NCI-H1436 (cell line): ENCODE measurements at places on chromosomes 1 and 21.

DNA sequence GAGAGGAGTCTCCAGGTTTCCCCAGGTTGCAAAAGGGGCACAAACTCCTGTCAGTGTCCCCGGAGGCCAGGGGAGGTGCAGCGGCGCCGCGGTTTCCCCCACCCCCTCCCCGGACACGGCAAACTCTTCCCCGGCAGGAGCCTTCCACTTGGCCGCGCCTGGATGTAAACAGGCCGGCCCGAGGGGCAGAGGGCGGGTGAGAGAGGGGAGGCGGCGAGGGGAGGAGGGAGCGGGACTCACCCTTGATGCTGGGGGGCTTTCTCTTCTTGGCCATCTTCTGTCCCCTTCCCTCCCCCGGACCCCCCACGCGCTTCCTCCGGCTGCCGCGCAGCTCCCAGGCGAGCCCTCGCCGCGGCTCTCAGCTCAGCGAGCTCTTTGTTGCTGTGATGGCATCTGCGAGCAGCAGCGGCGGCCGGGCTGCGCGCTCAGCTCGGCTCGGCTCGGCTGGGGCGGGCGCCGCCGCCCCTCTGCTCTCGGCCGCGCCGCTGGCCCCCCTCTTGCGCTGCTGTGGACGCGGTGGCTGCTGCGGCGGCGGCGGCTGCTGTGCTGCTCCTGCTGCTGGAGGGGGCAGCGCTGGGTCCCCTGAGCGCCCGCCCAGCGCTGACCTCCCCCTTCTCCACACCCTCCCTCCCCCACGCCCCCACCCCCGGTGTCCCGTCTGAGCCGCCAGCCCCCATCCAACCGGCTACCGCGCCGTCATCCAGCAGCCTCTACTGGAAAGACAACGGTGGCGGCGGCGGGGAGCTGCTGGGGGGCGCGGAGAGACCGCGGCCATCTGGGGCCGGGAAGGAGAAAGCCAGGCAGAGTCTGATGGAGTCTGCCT lies 4.9 kb upstream of the SLC44A5 start:
- peak; percentile 9 for DNase-seq

GRCh38 chr21:43618940-43619339 lies 40.3 kb downstream of the HSF2BP start:
- no peak for DNase-seq

GRCh38 chr1:82446236-82446635 lies 645.5 kb downstream of the ADGRL2 start:
- no peak for DNase-seq

DNA sequence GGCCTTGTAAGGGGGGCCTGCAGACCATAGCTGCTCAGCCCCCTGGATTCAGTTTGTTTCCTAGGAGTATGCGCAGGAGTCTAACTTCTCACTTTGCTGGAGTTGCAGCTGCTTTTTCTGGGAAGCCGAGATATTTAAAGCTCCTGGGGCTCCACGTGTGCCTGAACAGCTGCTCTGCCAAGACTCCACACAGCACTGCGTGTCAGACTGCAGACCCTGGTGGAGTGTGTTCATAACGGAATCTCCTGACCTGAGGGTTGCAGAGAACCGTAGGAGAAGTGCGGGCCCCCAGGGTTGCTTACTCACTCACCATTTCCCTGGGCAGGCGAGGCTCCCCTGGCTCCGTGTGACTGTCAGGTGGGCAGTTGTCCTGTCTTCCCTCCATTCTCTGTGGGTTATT lies 474.3 kb upstream of the TMPRSS15 start:
- DNase-seq = no peak

GRCh38 chr1:15678578-15678977 lies 5.5 kb upstream of the PLEKHM2 start:
- DNase-seq = no peak

GRCh38 chr1:227541796-227542152 lies 21.6 kb upstream of the ZNF678 start:
- DNase-seq = no peak

DNA sequence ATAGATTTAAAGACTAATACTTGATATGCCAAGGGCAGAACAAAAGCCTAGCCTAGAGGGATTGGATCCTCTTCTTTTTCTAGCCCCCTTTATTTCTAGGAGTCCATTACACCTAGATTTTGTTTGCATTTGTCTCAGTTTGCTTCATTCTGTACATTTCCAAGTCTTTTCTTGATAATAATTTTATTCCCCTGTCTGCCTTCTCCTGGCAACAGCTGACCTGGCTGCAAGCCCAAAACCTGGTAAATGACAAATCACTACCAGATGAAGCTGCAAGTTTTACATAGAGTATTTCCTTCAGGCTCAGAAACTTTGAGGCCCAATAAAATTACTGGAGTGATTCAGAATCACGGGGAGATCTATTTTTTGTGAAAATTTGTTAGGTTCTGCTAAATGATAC lies 36.5 kb upstream of the LHX8 start:
- DNase-seq = no peak

DNA sequence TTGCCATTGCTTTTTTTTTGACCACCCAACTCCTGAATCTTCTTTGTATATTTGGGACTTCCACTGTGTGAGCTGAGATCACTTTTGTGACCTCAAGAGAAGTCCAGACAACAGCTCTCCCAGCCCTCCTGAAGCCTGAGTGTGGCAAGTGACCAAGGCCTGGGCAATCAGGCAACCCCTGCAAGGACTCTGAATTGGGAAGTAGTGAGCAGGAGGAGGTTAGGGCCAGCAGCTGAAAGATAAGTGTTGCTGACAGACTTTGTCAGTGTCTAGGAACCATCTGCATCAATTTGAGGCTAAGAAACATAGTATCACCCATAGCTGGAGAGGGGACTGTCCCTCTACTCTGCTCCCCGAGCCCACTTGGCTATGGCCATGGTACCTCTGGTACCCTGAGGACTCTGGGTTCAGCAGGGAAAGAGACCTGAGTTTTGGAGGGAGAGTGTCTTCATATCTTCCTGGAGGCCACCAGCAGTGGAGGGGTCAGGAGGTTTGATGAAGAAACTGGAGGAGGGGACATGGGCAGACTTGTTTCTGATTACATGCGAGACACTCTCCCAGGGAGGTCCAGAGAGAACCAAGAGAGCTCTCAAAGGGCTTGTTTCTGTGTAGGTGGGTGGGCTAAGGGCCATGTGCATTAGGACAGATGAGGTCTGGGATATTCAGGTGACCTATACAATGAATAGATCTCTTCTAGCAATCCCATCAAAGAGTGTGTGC lies 147.0 kb upstream of the DNAH14 start:
- no peak for DNase-seq

DNA sequence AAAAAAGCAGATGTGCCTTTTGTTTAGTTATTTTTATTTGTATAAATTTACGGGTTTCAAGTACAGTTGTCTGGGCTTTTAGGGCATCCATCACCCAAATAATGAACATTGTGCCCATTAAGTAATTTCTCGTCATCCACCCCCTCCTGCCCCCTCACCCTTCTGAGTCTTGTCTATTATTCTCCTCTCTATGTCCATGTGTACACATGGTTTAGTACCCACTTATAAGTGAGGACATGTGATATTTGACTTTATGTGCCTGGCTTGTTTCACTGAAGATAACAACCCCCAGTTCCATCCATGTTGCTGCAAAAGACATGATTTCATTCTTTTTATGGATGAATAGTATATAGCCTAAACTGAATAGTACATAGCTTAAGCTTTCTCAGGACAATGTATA lies 189.2 kb downstream of the ZP4 start:
- DNase-seq = no peak

DNA sequence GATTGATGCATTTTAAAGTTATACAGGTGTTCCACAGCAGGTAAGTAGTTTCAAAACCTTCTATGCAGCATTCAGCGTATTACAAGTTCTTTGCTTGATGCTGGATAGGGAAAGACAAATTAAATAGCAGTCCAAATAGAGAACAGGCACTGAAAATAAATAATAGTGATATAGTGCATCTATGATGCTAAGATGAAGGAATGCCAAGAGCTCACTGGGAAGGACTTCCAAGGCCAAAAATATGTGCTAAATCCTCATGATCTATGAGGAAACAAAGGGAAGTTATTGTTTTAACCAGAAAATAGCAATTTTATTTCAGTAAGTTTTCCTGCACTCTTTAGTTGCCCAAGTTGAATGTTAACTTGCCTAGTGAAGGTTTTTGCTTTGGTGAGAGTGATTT lies 127.8 kb upstream of the GREM2 start:
- DNase-seq = no peak

DNA sequence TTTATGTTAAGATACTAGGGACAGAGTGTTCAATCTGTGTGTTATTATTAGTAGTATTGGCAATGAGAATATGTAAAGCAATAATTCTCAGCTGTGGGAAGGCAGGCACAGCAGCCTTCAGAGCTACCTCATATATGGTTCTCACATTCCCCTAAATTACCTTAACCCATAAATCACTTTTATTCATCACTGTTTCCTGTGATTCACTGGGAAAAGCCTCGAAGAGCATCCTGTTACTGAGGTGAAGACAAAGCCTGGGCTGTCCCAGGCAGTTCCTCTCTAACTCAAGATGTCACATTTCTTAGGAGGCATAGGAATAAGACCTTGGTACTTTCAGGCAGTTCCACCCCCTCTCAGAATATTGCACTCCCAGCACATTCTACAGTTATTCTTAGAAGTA lies 965.7 kb downstream of the NCAM2 start:
- no peak for DNase-seq

GRCh38 chr1:4837752-4838151 lies 183.3 kb downstream of the AJAP1 start:
- DNase-seq = no peak

- DNase-seq = peak; percentile 40
Observed at GRCh38 chr1:116878804-116879477, 30.8 kb upstream of the PTGFRN start.

GRCh38 chr1:6222636-6223035 lies 13.1 kb downstream of the ICMT start:
- no peak for DNase-seq
